ENCODE measurements at places on chromosomes 5 and 9. TPM values are rescaled to one million over a fixed set of nuclear protein-coding genes. Genes with fewer than 3 reads are reported as not detected.

GRCh38 chr9:113523421-113524141 is 60.1 kb downstream of the RGS3 start:
- no peak for DNase-seq

DNA sequence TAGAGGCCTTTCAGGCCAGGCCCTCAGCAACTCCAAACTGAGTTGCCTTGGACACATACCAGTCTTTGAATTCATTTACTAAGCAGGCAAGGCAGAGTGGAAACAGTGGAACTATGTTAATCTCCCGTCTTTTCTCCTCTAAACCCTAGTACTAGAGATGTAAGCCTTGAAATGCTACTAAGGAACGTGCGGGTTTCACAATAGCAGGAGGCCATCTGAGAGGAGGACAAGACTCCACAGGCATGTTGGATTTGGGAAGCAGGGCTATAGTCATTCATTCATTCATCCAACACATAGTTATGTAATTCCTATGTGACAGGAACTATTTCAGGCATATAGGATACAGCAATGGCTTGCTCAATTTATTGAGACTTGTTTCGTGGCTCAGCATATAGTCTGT is 3.3 kb upstream of the OCLN start:
- DNase-seq, result no peak

DNA sequence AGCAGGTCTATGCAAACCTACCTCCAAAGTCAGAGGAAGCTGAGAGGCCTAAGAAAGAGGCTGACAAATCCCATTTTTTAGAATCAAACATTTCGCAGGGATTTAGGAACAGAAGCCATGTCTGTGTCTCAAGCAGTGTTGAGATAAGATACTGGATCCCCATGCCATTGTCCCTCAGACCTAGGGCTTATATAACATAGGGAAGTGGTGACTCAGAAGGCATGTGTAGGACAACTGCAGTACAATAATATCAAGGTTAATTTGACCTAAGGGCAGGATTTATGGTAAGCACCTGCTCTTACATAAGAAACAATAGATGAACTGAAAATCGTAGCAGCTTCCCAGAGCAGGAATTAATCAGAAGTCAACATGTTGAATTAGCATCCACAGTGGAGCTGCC is 459.4 kb downstream of the ANXA1 start:
- DNase-seq, result no peak

- no peak for DNase-seq
Observed at GRCh38 chr5:173642191-173642816, 25.9 kb upstream of the BOD1 start.

DNA sequence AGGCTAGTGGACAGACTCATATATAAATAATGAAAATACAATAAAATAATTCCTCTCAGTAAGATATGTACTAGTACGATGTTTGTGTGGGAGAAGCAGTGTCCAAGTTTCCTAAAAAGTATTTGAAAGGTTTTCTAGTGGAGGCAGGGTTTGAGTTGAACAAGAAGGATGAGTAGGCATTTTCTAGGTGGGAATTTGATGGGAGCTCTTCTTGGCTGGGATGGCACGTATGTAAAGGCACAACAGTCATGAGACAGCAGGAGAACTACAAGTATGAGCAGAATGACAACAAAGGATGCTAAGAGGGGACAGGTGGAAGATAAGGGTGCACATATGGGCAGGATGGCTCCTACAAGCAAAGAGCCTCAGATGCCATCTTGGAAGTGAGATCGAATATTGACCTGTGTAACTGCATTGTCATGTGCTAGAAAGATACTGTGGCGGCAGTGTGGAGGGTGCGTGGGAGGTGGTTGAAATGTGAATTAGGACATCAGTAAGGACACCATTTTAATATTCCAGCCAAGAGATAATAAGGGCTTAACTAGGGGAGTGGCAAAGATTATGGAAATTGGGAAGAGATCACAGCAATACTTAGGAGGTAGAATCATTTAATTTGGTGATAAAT is 135.8 kb downstream of the RPS23 start:
- no peak for DNase-seq

GRCh38 chr9:128233817-128234406 is 30.7 kb downstream of the DNM1 start:
- no peak for DNase-seq

GRCh38 chr5:179164331-179165311 is 104.4 kb downstream of the ZNF354C start:
- DNase-seq, result no peak

DNA sequence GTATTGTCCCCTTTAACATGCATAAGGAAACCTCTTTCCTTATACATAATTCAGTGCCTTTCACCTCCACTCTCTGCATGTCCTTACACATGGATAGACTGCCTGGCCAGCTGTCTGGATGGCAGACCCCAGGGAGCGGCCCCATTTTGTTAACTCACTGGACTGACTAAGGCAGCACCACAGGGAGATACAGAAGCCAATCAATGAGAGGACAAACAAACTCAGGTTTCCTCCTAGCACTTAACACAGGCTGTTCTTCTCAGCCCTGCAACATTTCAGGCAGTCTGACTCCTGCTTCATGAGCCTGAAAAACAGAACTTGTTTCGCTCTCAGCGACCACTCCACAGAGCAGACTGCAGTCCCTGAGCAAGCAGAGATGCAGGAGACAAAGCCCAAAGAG is 135.4 kb upstream of the RASEF start:
- DNase-seq, result no peak

- no peak for DNase-seq
Observed at GRCh38 chr9:83456226-83456625, 82.0 kb downstream of the FRMD3 start.

Gene CER1
- not detected for total RNA-seq

Gene LECT2
- not detected for total RNA-seq

Gene WWC1
- 8.3 TPM for total RNA-seq

Measured in H4 (cell line).